ENCODE measurements at places on chromosomes 5 and 9. TPM values are rescaled to one million over a fixed set of nuclear protein-coding genes. Genes with fewer than 3 reads are reported as not detected.

Gene SPATA31A7
- total RNA-seq, result not detected

Gene PCDHGB3
- total RNA-seq, result 0.49 TPM

Gene MAMDC2
- total RNA-seq, result 1.5 TPM

Gene RGS3
- total RNA-seq, result 15.1 TPM

Gene FPGS
- 56.5 TPM for total RNA-seq

GRCh38 chr5:119945691-119946090, 316.3 kb downstream of the FAM170A start:
- no peak for DNase-seq

GRCh38 chr5:178511172-178511571, 79.0 kb downstream of the COL23A1 start:
- no peak for DNase-seq

DNA sequence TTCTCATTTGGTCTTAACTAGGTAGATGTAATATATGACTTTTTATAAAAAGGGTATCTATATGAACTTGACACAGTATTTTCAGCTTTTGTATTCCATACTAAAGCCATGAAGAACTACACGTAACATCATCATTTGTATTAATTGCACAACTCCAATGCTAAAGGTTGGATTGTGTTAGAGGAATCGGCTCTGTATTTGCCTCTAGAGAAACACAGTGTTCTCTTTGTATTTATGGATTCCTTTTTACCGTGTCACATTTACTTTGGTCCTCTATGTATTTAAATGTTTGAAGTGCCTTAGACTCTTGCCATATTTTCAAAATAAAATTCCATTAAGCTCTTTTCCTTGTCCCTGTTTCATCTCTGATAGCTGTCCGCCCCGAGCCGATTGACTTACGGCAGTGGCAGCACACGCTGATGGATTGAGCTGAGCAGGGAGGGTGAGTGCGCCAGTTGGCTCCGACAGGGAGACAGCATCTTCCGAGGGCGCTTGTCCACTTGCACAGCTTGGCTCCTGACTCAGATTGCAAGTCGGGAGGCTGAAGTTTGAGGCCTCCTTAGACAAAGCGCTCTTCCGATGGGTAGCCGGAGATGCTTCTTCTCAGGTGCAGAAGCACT, 95.6 kb upstream of the DMRT1 start:
- no peak for DNase-seq

GRCh38 chr5:60810438-60811085, 33.5 kb downstream of the ELOVL7 start:
- no peak for DNase-seq

DNA sequence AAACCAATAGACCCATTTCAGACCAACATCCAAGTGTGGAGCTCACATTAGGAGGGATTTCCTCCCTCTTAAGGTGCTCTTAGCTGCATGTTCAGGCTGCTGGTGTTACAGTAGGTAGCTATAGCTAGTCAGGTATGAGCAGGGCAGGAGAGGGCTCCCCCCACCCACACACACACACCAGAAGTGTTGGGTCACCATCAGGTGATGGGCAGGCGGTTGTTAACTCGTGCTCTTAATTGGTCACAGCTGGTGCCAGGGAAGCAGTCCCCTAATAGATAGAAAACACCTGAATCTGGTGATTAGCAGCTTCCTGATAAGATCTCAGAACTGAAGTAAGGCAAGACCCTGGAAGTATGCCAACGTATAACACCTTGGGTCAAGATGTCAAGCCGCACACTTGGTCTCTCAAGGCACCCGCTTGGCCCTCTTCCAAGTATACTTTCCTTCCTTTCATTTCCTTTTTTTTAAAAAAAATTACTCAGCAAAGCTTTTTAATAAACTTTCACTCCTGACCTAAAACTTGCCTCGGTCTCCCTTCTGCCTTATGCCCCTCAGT, 532.4 kb downstream of the DNAH5 start:
- no peak for DNase-seq

- DNase-seq, result no peak
Observed at GRCh38 chr5:11903121-11903613, 1.1 kb downstream of the CTNND2 start.

DNA sequence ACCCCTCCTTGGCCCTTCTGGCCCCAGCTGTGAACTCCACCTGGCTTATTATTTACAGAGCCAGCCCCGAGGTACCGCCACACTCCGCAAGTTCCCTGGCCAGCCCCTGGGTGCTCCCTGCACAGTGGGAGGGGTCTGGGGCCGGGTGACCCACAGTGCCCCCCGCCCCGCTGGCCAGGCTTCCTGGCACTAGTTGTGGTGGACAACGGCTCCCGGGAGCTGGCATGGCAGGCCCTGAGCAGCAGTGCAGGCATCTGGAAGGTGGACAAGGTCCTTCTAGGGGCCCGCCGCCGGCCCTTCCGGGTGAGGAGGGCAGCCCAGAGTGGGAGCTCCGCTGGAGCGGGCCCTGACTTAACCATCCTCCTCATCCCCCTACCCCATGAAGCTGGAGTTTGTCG, 3.9 kb downstream of the MAMDC4 start:
- DNase-seq, result no peak

GRCh38 chr9:121466142-121466541, 33.5 kb downstream of the GGTA1 start:
- no peak for DNase-seq

GRCh38 chr9:126488310-126488709, 125.4 kb upstream of the LMX1B start:
- no peak for DNase-seq

DNA sequence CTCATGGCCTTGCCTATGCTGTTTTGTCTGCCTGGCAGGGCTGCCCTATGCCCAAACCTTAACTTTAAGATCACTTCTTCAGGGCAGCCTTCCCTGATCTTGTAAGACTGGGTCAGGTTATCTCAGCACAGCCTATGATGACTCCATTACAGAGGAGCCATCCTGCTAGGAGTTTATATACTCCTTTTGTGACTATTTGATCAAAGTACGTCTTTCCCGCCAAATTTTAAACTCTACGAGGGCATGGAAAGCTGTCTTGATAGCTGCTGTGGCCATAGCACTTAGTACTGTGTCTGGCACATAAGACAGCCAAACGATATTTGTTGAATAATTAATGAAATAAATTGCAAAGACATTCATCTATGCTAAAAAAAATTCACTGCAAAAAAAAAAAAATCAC, 60.6 kb downstream of the PPP2R2B start:
- no peak for DNase-seq

DNA sequence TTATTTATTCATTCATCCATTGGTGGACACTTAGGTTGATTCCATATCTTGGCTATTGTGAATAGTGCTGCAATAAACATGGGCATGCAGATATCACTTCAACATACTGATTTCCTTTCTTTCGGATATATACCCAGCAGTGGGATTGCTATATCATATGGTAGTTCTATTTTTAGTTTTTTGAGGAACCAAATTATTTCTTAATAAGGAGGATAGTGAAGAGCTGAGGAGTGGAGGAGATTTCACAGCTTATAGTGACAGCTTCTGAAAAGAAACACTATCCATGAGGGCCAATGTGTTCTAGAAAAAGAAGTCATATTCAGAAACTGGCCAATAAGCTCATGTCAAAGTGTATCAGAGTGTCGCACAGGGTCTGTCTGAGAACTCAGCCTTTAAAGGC, 183.3 kb downstream of the SEC61B start:
- DNase-seq, result no peak

GRCh38 chr5:75322066-75322465, 15.0 kb upstream of the HMGCR start:
- DNase-seq, result no peak

DNA sequence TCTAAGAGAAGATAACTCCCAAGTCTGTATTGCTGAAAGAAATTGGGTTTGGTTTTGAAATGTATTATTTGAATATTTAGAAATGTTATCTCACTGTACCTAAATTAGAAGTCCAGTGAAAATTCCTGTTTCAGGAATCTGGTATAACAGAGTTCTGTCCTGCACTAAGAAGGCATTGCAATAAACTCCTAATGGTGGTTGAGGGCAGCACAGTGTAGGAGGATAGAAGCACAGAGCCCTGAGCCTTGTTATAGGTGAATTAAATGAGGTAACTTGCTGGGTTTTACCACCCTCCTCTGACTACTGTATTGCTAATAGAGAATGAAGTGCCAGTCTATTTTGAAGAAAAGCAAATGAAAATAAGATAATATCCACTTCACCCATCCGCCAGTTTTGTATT, 143.4 kb downstream of the CD180 start:
- no peak for DNase-seq

- DNase-seq, result no peak
Observed at GRCh38 chr5:155822177-155822576, 504.8 kb upstream of the SGCD start.
